ENCODE measurements at places on chromosomes 4 and X. TPM values are rescaled to one million over a fixed set of nuclear protein-coding genes. Genes with fewer than 3 reads are reported as not detected.
A peak's percentile ranks its signal among the peaks of the same experiment; 100 is the strongest.

DNA sequence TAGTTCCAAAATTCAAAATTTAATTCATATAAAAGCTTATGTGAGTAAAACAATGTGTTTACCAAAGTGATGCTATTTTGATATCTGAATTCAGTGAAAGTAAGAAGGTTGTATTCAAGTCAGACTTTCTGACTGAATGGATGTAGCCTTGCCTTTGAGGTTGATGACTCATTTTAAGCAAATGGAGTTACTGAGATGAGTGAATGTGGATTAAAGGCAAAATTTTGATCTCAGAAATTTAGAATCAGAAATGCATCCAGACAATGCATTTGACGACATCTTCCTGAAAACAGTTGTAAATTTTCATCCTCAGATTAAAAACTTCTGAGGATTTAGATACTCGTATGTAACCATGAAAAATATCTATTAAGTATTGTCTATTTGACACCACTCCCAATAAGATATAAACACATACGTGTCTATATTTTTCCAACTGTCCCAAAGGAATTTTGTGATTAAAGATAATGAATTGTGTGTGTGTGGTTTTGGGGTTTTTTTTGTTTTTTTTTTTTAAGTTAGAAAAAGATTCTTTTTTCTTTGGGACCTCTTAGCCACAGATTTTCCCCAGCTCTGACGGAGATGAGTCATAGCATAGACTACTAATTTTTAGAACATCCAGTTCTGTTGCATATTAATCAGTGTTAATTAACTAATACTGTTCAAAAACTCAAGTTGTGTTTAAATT is 34.4 kb downstream of the NFKB1 start:
- peak; percentile 71 for DNase-seq

DNA sequence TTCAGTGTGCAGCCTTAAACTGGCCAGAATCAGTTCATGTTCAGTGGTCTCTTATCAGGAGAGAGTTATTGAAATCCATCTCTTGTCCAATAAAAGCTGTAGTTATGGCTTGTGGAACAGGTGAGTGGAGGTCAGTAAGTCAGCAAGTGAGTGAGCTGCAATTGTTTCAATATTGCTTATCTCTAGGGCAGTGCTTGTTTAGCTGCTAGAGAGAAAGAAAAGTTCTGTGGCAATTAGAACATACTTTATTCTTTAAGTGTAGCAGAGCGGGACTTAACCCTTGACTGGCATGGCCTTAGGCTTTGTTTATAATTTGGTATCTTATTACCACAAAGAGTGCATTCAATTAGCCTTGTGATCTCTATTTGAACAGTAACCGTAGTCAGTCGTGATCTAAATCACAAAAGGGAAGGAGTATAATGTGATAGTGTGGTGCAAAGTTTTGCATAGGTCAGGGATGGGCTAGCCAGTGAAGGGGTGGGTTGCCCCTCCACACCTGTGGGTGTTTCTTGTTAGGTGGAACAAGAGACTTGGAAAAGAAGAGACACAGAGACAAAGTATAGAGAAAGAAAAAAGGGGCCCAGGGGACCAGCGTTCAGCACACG is 6.9 kb upstream of the ETDC start:
- DNase-seq = no peak

GRCh38 chrX:39398215-39398962 is 597.1 kb downstream of the MID1IP1 start:
- DNase-seq = no peak

DNA sequence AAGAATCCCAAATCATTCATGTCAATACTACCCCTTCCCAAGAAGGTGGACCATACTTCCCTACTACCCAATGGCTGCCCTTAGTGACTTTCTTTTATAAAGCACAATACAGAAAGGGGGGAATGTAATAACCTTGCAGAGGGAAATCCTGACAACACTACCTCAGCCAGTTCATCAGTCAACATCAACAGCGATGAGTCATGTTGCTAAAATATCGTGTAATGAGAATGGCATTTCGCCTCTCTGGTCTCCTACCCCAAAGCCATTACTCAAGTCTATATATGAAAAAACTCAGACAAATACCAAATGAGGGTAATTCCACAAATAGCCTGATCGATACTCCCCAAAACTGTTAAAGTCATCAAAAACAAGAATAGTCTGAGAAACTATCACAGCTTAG is 3.3 kb upstream of the MAGEA8 start:
- no peak for DNase-seq

- no peak for DNase-seq
Observed at GRCh38 chr4:52864793-52865192, 2.7 kb downstream of the RASL11B start.

DNA sequence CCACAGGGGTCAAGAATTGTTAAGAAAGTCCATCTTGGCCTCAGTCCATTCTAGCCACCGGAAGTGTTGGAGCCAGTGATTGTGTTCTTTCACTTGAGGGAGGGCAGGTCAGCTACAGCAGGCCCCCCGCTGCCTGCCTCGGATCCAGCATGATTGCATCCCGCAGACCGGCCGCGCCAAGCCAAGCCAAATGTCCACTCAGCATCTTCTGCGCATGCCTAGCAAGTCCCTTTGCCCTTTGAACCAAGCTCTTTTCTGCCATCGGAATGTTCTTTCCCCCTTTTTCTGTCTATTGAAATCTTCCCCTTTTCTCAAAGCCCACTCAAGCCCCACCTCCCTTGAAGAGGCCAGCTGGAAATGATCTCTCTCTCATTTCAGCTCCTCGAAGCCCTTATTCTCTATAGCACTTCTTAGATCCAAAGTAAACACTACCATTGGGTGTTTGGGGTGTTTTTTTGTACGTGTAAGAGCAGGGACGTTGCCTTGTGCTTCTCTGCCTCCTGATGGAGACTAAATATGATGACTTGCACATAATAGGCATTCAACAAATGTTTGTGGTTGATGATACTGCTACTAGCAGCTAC is 147.8 kb upstream of the BCOR start:
- peak; percentile 18 for DNase-seq

DNA sequence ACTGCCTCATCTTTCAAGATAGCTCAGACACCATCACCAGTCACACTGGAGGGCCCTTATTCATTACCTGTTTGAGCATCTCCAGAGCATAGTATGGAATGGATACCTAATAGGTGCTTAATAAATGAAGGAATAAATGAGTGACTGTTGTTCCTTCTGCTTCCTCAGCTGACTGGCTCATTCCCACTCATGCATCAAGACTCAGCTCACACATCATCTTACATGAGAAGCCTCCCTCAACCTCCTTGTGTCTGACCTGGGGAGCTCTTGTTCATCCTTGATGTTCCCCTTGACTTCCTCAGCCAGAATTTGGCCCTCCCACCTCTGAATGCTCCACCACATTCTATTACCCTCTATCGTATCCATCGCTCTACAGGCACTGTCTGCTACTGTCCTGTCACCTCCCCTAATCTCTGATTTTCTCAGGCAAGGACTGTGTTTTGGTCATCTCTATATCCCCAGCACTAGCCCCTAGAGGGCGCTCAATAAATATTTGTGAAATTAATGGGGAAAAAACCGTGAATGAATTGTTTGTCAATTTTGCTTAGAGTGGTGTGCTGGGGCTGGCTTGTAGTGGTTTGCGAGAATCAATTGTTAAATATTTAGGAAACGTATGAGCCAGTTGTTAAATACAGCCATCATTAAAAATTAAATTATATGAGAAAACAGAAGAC is 88.3 kb downstream of the NHSL2 start:
- peak; percentile 8 for DNase-seq

DNA sequence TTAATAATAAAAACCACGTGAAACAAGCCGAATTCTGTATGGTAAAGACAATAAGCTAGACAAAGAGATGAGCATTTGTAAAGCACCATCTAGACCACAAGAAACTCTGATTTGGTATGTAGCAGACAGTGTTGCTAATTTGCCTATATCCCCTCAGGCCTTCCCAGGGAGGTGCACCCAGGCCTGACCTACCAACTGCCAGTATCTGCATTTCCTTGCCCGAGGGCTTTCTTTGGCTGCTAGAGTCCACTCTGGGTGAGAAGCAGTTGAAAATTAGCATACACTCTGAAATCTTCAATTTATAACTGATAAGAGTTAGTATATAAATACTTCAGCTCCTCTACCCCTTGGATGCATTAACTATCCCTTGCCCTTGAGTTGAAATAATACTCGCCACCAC is 37.4 kb upstream of the IL1RAPL1 start:
- no peak for DNase-seq

DNA sequence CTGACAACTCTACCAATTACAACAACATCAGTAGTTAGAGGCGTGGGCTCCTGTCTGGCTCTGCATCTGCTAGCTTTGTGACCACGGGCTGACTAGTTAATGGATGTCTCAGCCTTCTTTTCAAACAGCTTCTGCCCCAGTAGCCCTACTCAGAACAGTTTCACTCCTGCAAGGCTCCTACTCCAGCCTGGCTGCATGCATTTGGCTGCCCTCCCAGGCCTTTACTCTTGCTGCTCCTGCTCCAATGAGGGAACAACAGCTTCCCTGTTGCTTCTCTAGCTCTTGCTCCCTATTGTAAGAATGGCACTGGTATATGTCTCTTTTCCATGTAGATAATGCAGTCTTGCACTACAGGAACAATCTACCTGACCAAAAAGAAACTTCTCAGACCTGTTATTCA is 93.3 kb downstream of the TTC29 start:
- DNase-seq = no peak

DNA sequence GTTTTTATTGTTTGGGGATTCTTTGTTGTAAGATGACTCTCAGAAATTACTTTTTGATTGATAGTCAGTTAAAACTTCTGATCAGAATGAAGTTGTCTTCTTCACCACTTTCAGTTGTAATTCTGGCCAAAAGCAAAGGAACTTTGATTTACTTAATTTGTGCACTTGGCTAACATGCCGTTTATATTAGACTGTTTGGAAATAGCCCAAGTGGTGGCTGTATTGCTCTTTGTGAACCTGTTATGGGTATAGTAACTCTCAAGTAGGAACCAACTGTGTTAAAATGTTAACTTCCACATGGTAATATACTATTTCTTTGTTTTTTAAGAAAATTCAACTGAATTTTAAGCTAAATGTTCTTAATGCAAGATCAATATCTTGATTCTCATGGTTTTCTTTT is 581.9 kb downstream of the GRID2 start:
- no peak for DNase-seq

- peak; percentile 74 for DNase-seq
Observed at GRCh38 chr4:176838601-176839433, 46.1 kb upstream of the VEGFC start.

DNA sequence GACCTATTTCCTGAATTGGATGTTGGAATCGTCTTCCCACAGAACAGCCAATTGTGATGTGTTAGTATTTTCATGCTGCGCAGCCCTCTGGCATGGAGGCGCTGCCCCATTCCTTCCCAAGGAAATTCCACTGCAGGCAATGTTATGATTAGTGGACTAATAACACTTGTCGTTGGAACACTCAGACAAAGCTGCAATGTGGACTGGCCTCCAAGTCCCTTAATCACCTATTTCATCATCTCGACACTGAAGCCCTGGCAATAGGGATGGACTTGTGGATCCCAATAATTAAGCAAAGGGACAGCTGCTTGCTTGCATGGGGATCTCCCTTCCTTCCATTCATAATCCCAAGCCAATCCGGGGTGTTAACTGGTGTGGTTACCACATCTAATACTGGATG is 78.8 kb upstream of the PLAC1 start:
- no peak for DNase-seq

- no peak for DNase-seq
Observed at GRCh38 chrX:56920338-56920997, 74.9 kb downstream of the SPIN3 start.

Gene NPY5R
- total RNA-seq = not detected

Gene PCDH11X
- not detected for total RNA-seq

Gene MAGEB3
- total RNA-seq = not detected

Gene FAM9C
- not detected for total RNA-seq

Gene FAM241A
- total RNA-seq = 0.53 TPM

Gene TLR2
- not detected for total RNA-seq

Gene UNC5C
- total RNA-seq = not detected

Gene PNMA6F
- not detected for total RNA-seq

All from HFFc6 (cell line).